ENCODE measurements at places on chromosomes 11 and 22.

GRCh38 chr11:27406498-27407354 is 43.7 kb upstream of the CCDC34 start:
- DNase-seq: no peak

DNA sequence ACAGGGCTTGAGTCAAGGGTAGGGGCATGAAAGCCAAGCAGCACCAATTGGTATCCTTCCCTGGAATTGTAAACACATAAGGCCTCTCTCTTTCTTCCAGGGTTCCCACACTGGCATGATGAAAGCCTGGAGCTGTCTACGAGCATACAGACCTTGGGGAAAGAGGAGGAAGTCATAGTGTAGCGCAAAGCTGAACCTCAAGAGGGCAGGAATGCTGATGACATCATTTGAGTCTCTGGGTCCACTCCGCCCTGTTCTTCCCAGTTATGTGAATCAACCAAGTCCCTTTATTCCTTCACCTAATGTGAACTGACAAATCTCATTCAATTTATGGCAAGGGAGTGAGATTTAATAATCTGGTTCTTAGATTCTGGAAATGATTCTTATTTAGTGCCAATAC is 266.4 kb upstream of the NCAM1 start:
- DNase-seq: no peak

- DNase-seq: no peak
Observed at GRCh38 chr11:66546368-66546965, at the start of gene ACTN3. Gene ACTN3, plus strand, starts transcription at chr11:66546903. Its CDS starts 35 bp downstream, at chr11:66546938.

DNA sequence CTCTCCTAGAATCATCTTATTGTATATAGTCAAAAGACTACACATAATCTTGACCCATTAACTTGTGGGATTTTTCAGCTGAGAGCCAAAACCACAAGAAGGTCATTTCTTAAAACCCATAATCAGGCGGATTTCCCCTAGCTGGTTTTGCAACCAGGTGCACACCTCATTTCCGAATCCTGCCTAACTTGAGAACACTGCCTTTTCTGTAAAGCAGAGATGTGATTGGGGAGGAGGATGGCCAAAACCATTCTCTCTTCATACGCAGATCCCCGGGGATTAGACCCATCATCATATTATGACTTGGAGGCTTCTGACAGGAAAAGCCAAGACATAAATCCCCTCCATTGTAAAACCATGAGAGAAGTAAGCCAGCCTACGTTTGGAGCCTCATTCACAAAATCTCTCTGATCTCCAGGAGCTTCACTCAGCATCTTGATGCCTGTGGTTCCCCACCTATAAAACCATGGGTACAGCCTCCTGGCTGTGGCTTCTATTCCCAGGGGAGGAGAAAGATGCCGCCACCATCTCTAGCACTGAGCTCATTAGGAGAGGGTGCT is 191.3 kb downstream of the KIF18A start:
- DNase-seq: no peak

DNA sequence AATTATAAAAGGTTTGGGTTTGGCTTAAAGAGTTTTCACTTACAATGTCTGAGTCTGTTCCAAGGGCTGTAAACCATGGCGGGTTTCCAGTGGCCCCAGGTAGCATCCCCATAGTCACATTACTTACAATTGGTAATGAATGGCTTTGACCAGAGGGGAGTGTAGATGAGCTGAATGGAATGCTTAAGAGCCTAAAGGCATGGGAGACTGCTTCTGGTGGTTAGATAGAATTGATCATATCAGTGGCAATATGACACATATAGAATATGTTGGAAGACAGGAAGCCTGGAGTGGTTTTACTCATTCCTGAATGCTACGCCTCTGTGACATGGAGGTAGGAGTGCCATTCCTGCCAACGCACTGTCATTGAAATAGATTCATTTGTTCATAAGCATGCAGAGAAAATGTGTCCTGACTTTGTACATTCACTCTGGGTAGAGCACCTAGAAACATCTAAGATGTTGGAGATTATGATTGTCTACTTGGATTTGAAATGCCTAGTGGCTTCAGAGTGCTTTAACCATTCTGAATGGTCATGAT is 183.3 kb downstream of the BLID start:
- DNase-seq: no peak

GRCh38 chr11:10858439-10859325 is 829 bp upstream of the ZBED5 start:
- DNase-seq: peak; percentile 17

- no peak for DNase-seq
Observed at GRCh38 chr22:26033071-26033470, 136.2 kb upstream of the SEZ6L start.

GRCh38 chr11:66820901-66821300 is 22.3 kb upstream of the RCE1 start:
- DNase-seq: no peak

GRCh38 chr22:29152045-29152953 is 53.4 kb upstream of the EMID1 start:
- no peak for DNase-seq

- no peak for DNase-seq
Observed at GRCh38 chr11:94751218-94751609, 16.9 kb upstream of the AMOTL1 start.

- no peak for DNase-seq
Observed at GRCh38 chr11:7574491-7575130, 60.8 kb downstream of the PPFIBP2 start.

DNA sequence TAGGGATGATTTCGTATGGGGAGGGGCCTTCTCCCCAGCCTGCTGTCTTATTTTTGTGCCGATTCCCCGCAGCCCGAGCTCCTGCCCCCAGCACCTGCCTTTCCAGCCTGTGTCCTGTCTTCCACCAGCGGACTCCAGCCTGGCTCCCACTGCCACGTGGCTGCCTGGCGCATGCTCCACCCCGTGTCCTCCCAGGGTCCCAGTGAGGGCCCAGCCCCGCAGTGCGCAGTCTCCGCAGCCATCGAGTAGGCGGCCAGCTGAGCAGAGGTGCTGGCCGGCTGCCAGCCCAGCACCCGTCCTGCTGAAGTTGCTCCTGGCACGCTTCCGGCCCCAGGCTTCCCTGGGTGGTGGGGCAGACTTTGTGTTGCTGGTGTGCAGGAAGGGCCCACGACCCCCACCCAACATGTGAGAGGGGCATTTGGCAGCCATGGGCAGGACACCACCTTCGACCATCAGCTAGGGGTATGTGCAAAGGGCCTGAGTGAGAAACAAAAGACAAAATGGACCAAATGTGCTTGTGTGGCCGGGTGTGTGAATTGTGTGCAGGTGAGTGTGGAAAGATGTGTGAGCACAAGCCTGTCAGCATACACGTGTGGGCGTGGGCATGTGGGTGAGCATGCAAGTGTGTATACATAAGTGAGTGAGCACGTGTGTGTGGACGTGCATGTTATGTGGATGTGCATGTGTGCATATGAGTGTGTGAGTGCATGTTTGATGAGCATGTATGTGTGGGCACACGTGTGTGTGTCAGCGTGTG is 55.9 kb downstream of the RTN4R start:
- no peak for DNase-seq

- no peak for DNase-seq
Observed at GRCh38 chr22:47474895-47475294, 712.4 kb downstream of the TBC1D22A start.

- DNase-seq: no peak
Observed at GRCh38 chr11:129408865-129409444, 33.3 kb downstream of the BARX2 start.

GRCh38 chr22:36315325-36315724 is 62.4 kb downstream of the APOL1 start:
- no peak for DNase-seq

- no peak for DNase-seq
Observed at GRCh38 chr11:13620063-13620462, 48.4 kb upstream of the FAR1 start.

- DNase-seq: no peak
Observed at GRCh38 chr11:71269603-71270511, 17.5 kb upstream of the SHANK2 start.

GRCh38 chr11:119531056-119531455 is 108.1 kb upstream of the THY1 start:
- DNase-seq: no peak

DNA sequence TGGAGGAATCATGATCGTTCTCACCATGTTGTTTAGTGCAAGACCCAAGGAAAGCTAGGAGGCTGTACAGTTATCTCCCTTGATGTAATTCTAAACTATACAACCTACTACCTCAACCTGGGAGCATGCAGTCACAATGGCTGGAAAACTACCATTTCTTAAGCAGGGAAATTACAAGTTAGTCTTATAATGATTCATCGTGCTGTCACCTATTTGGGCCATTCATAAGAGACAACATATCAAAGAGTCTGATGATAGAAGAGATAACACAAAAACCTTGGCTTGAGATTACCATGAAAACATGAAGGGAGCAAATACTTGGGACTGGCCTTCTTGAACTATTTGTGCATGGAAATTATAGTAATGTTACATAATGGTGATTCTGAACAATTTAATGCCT is 30.5 kb upstream of the BLID start:
- no peak for DNase-seq

DNA sequence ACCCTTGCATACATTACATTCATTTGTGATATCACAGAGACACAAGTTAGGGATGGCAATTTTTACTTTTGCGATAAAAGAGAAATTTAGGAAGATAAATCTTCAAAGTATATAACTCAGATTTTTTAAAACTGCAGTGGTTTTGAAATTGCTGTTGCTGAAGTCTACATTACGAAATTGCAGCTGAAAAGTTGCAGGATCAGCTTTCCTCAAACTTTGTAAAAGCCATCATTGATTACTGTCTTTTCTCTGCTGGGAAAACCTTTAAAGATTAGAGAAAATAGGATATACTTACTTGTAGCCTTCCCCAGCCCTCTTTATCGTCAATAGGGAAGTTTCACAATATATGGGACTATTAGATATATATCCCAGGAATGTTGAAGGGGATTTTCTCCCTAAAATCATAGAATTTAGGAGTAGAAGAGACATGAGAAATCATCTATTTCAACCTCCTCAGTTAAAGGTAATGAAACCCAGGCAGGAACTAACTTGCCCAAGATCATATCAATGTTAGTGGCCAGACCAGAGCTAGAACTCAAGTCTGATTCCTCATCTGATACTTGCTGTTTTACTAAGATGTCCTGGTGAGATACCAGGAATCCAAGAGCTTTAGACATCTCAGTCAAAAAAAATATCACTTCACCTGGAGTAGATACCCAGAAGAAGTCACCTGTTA is 10.4 kb upstream of the AGBL2 start:
- DNase-seq: no peak

DNA sequence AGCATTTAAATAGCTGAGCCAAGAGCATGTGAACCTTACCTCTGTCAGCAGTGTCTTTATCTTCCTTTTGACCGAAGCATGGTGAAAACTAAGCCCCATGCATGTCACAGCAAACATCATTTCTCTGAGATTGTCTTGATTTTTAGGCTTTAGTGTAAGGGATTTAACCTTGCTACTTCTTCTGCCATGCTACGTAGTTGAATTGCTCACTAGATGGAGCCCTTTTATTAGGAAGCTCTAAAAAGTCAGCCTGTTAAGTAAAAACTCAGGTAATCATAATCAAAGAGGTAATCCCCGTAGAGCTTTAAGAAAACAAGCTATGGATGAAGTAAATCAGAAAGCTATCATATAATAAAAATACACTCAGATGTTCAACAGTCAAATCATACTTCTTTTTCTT is 149.5 kb downstream of the PGR start:
- DNase-seq: no peak

DNA sequence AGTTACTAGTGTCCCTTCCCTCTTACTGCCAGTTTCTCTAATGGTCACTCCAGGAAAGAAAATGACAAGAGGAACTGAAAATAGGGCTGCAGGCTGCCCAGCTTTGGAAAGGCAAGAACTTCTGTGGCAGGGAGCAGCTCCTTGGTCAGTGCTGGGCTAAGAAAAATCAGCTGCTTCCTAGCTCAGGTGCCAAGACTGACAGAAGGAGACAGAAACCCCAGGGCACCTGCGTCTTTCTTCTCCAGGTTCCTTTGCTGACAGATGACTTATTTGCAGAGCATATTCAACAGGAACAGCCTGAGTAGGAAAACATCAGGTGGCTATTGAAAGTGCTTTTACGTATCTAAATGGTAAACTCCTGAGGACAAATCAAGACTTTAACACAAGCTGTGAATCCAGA is 25.4 kb downstream of the MAML2 start:
- DNase-seq: no peak

DNA sequence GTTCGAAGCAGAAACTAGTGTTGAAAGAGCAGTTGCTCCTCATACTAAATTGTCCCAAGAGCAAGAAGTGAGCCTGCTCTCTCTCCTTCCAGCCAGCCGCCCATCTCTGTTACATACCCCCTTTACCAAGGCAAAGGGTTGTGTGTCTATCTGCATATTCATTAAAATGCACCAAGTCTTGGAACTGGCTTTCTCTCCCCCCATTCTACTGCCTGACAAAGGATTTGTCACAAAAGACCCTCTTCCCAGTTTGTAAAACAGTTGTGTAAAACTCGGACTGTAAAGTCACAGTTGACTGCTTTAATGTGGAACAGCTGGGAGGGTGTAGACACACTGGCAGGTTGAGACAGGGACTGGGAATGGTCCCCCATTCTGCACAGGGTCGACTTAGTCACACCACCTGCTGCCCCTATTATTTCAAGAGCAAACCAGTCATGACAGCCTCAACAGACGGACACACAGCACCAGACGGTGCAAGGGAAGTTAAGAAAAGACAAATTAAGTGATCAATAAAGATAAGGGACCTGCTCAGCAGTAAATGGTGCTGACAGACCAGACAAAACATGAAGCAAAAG is 60.0 kb upstream of the HTATIP2 start:
- no peak for DNase-seq

- peak; percentile 70 for DNase-seq
Observed at GRCh38 chr11:128772814-128773213, 78.9 kb downstream of the FLI1 start.

DNA sequence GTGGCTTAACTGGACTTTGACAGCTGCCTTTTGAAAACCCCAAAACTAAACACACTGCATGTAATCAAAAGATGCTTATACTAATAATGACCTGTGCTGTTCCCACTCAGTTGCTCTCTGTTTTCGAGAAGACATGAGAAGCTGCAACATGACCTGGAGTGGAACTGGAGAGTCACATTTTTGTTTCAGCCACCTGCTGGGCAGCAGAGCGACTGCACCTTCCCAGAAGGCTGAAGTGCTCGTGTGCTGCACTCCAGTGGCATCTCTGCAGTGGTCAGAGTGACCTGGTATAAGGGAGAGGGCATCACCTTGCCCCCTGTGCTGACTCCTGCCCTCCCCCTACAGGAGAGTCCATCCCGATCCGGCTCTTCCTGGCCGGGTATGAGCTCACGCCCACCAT is 8.6 kb downstream of the THYN1 start:
- DNase-seq: peak; percentile 48

DNA sequence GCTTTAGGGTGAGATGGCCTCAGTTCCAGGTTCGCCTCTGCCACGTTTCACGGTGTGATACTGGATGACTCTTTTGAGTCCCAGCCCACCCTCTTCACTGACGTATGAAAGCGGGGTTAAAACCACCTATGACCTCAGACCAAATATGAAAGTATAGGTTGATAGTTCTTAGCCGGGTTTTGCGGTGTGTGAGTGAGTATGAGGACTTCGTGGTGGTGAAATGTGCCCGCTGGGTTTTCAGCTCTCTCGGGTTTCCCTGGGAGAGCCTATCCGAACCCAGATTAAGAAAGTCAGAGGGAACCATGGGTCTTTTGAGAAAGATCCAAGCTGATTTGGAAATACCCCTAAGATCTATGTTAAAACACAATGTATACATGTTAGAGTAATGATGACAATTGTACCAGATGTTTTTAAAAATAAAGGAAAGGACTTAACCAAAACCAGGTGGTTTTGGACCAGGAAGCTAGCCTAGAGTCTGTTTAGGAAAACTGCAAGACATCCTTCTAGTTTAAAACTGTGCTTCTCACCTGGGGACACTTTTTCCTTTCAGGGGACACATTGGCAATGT is 25.8 kb upstream of the ST3GAL4 start:
- no peak for DNase-seq

- DNase-seq: peak; percentile 55
Observed at GRCh38 chr11:60389279-60389910, 6.9 kb upstream of the MS4A14 start.

Measured in germinal center (tissue), 1 donor.